Right forelimb (tissue), 1 donor: ENCODE measurements at places on chromosomes 11 and 22.
A peak's percentile ranks its signal among the peaks of the same experiment; 100 is the strongest.

DNA sequence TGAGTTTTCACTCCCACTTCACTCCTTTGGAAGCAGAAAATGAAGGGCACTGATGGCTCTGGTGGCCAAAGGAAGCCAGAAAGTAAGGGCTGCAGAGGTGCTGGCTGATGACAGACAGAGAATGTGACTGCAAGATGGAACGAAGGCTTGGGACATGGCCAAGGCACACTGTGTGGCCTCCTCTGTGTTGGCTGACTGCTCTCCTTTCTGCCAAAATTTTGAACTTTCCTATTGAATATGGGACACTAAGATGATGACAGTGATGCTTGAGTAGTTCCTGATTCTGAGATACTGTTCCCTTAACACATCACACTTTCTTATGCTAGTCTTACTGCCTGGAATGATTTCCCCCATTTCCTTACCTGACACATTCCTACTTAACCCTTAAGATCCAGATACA is 156.4 kb downstream of the SWAP70 start:
- no peak for DNase-seq

- DNase-seq: no peak
Observed at GRCh38 chr22:30212996-30213441, 33.5 kb downstream of the LIF start.

DNA sequence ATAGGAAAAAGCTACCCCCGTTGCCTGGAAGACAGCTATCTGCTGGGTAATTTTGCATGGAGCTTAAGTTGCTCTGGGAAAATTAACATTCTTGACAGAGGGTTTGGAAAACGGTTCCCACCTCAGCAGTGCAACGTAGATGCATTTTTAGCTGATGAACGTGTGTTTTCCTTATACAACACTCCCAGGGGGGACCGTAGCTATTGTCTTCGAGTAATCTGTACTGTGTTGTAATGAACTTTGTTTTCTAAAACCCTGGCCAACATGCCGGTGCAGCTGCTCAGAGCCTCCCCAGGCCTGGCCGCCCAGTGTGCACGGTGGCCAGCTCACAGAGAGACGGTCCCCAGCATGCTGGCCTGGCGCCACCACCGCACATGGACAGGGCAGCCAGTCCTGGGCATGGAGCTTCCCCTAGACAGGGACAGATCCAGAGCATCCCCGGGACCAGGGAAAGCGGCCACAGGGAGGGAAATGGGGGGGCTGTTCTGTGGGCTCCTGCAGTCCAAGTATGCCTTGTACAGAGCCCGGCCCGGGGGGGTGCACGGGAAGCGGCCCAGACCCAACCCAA is 2.2 kb downstream of the TNNT3 start:
- peak; percentile 86 for DNase-seq

GRCh38 chr11:94068764-94069163 is 47.6 kb downstream of the HEPHL1 start:
- no peak for DNase-seq

DNA sequence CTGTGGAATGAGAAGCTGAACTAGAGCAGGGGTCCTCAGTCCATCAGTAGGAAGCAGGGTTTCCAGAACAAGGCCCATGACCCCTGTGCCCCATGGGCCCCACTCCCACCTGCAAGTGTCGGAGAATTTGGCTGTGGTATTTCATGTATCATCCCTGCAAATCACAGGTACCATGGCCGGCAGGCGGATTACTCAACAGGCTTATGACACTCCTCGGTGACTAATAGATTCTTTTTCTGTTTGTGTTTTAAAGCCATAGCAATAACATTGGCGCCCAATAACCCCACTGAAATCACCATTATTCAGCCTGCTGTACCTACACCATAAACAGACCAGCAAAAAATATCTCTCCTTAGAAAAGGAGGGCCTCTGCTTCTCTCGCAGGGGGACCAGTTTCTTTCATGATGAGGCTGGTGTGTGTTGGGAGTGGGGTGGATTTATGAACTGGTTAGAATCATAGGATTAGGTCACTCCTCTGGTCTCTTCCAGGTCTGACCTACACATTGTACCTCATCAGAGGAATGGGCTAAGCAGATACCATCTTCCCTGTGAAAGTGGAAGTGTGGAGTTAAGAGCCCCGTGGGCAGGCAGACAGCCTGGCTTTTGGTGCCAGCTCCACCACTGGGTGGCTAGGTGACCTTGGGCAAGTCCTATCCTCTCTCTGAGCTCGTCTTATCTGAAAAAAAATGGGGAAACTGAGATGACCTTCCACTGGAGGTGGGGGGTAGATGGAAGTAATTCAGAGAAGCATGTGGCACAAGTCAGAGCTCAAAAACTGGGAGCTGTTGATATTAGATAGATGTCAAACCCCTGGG is 60.2 kb upstream of the WNT11 start:
- DNase-seq: no peak

DNA sequence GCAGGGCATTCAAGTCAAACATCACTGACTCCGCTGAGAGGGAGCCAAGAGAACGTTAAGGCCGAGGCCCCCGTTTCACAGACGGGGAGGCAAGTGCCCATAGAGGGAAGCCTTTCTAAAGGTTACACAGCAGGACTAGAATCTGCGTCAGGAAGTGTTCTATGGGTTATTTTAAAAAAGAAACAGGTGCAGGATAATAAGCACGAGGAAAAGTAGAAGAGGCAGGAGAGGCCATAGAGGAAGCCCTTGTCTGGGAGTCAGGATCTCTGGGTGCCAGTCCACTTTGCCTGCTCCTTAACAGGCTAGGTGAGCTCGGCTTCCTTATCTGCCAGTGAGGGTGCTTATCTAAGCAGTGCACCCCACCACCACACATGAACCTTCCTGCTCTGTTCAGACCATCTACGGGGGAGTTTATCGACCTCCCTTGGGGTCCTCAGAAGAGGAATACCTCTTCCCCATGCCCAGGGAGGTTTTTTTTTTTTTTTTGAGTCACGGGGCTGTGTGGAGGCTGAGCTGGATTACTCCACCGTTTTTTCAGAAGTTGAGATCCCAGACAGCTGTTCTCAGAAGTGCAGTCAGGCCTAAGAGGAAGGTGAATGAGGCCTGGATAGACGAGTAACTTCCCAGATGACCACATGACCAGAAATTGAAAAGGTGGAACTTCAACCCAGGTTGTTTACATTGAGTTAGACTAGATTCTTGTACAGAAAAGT is 1.2 kb upstream of the FCHSD2 start:
- DNase-seq: no peak

GRCh38 chr22:35552196-35552842 is 11.7 kb downstream of the RASD2 start:
- DNase-seq: peak; percentile 56

DNA sequence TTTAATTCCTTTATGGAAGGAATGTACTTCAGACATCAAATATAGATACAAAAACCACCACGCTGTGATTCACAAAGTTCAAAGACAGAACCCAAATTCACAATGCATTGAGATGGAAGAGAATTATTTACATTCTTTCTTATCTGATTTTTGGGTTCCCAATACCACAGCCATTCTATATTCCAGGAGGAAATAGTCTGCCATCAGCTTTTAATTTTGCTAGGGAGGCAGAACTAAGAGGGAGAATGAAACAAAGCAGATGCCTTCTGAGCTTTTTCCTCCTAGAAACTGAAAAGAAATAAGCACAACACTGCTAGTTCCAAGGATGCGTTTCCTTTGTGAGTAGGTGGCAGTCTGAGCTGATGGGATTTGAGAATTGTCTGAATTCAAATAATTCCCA is 283.0 kb upstream of the NARS2 start:
- DNase-seq: no peak

DNA sequence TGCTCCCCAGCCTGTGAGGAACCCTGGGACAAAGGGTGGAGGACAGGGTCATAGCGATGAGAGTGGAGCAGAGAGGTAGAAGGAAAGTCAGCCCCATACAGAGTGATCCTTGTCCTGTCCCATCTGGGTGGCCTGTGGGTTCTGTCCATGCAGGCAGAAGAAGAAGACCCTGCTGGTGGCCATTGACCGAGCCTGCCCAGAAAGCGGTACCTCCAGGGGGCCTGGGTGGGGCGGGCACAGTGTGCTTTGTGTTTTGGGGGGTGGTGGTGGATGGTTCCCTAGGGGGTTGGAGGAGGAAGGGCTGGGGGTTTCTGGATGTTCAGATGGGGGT is 7.9 kb downstream of the SIDT2 start:
- DNase-seq: no peak

- DNase-seq: no peak
Observed at GRCh38 chr22:22995166-22995565, 75.2 kb upstream of the GNAZ start.

DNA sequence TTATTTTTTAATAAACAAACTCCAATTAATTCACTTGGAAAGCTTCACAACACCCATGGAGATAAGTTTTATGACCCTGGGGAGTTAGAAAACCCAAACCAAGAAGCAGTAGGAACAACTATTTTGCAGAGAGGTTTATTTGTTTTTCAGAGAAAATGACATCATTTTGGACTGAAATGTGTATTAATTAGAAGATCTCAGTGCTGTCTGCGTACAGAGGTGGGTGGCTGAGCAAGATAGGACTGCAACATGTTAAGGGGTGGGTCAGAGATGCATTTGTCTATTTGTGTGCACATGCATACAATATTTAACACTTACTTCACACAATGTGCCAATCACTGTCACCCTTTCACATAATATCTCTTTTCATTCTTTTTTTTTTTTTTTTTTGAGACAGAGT is 1.1 kb downstream of the SCGB1A1 start:
- DNase-seq: no peak

DNA sequence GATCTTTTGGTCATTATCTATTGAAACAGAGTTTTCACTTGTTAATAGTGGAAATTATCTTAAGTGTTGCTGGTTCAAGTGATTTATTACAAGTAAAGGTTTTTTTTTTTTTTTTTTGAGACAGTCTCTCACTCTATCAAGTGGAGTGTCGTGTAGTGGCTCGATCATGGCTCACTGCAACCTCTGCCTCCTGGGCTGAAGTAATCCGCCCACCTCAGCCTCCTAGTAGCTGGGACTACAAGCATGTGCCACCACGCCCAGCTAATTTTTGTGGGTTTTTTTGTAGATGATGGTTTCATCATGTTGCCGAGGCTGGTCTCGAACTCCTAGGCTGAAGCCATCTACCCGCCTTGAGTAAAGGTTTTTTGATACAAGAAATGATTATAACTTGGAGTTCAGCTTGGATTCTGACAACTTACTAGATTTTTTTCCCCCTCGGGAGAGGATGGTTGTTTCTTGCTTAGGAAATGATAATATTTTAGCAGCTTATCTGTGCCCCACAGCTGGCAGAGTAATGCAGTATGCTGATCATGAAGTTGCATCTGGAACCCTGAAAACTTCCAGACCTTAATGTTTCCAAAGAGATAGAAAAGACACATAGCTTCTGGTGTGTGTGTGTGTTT is 68.9 kb downstream of the MTMR3 start:
- DNase-seq: no peak

- DNase-seq: no peak
Observed at GRCh38 chr11:45930951-45931570, 8.6 kb downstream of the LARGE2 start.

DNA sequence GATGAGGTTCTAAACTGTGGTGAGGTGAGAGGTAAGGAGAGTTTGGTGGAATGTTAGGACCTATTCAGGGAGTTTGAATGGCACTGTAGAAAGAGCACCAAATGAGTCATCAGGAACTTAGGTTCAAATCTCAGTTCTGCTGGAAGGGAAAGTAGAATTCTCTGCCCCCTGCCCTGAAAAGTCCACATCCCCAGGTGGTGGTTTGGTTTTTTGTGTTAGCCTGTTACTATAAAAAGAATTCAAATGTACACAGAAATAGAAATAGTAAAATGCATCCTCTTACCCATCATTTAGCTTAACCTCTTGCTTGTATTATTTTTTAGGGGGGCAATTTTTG is 20.2 kb downstream of the PPFIBP2 start:
- no peak for DNase-seq

GRCh38 chr11:55572548-55572947 is 620 bp downstream of the OR4C16 start:
- no peak for DNase-seq

DNA sequence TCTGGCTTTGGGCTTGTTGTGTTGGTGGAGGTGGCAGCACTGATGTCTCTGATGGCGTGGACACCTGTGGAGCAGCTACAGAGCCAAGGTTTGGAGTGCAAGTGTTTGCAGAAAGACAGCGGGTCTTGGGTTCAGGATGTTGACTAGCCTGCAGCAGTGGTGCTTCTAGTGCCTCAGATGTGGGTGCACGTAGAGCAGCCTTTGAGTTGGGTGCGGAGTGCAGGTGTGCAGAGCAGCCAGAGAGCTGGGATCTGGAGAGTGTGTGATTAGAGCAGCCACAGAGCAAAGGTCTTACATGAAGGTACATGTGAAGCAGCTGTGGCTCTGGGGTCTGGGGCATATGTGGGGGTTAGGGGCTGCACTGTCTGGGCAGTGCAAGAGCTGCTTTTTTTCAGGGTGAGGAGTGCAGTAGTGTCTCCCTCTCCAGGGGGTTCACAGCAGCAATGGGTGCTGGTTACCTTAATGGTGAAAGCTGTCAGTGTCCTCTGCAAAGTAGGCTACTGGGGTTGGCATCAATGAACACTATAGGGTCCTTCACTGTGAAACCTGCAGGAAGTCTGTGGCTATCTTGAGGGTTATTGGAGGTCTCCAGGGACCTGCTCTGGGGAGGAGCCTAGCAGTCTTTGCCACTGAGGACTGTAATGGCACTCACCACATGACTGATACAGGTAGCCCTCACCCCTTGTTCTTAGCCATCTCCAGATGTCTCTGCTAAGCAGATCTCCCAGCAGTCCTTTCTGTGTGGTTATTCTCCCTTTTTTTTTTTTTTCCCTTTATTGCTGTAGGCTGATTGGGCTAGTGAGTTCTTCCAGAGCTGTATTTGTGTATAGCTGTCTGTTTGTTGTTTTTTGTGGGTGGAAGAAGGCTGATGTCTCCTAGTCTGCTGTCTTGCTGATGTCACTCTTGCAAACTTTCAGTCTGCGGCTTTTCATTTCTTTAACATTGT is 14.3 kb downstream of the BIRC2 start:
- no peak for DNase-seq

DNA sequence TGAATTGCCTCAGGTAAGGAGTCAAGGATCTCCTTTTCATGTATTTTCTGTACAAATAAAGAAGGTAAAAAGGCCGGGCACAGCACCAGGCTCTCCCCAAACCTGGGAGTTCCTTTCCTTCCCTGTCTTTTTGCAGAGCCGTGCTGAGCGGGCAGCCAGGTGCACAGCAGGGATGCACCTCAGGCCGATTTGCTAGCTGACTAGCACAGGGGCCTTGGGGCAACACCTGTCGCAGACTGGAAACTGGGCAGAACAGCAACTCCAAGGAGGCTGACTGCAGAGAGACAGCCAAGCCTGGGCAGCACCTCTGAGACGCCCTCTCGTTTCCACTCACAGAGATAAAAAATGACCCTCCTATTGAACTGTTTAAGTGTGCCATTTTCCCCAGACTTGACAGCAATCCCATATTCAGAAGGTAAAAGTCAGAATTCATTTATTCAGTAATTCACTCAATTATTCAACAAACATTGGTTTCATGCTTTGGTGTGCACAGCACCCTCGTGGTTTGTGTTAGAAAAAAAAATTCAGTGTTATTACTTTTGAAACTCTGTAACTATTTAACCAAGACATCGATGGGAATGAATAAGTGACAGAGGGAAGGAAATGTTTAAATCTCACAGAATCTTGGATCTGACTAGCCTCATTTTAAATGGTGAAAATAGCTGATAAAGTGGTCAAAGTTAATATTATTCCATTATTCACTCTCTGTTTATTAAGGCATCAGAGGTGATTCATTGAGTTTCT is 120.9 kb downstream of the GALNT18 start:
- no peak for DNase-seq

- no peak for DNase-seq
Observed at GRCh38 chr11:32960553-32961164, 55.0 kb upstream of the DEPDC7 start.

- no peak for DNase-seq
Observed at GRCh38 chr11:124078591-124078990, 36.7 kb upstream of the VWA5A start.
